ENCODE measurements at places on chromosomes 7 and 10.
A peak's percentile ranks its signal among the peaks of the same experiment; 100 is the strongest.

- no peak for DNase-seq
Measured at GRCh38 chr7:66953044-66953427, 32.0 kb downstream of the TMEM248 start.

- DNase-seq, result no peak
Measured at GRCh38 chr10:74963549-74963948, 137.1 kb downstream of the KAT6B start.

DNA sequence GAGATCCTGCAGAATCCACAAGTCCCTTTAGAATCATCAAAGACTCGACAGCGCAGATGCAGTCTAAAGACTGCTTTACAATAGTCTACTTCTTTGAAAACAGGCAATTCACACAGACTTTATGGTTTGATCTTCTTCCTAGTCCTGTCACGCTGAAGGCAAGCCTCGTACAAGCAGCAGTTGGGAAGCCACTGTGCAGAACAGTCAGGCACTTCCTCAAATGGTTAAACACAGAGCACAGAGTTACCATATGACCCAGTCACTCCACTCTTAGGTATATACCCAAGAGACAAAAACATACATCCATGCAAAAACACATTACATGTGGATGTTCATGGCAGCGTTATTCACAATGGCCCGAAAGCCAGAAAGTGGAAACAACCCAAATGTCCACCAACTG lies 41.4 kb downstream of the LRRC20 start:
- no peak for DNase-seq

DNA sequence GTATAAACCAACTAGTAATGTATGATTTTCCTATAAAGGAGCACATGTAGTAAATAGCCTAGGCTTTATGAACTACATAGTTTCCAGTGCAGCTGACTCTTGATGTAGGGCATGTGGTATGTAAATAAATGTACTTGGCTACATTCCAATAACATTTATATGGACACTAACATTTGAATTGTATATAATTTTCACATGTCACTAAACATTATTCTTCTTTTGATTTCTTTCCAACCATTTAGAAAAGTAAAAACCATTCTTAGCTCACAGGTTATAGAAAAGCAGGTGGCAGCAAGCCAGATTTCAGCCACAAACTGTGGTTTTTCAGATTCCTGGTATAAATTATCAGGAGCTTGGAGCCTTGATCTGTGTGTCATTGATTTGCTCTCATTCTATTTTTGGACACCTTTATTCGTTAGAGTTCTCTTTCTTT lies 1182.0 kb downstream of the CNTNAP2 start:
- DNase-seq, result no peak

DNA sequence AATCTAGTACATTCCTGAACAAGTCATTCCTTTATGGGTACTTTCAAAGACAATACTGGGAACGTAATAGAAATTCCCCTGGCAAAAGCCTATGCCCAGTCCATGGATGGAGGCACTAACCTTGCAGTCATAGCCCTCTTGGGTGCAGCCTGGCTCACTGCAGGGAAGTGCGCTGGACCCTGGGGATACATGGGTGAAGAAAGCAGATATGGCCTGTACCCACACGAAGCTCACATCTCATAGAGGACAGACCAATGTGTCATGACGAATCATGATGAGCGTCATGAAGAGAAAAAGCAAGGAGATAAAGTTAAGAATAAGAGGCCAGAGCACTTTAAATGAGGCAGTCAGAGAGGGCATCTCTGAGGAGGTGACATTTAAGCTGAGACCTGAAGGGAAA lies 11.8 kb downstream of the PRLHR start:
- DNase-seq, result no peak

DNA sequence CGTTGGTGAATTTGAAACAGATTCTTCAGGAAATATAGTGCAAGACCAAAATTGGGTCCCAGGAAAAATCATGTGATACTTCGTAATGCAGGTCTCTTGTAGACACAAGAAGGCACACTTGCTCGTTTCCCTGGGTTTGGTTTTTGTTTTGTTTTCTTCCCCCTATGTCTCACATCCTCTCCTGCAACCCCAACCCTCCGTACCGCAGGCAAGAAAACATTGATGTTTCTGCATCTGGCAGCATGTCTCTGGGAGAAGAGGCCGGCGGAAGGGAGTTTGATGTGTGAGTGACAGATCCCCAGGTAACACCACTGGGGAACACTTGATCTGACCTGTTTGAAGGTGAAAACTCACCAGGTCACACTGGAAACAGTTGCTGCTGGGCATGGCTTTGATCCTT lies 718.5 kb downstream of the AUTS2 start:
- no peak for DNase-seq

DNA sequence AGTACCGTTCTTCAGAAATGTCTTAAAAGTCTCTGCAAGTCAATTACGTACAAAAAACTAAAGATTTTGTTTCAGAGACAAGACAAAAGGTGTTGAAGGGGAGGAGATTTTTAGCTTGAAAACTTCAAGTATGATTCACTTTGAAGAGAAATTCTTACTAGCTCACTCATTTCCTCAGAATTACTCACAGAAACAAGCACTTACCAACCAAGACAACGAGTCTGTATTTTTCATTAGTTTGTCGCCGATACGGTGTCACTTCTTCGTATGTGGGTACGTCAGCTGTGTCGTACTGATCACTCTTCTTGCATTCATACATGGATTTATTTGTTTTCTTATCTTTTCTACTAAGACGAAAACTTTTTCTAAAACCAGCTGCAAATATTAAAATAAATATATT lies 90.6 kb upstream of the ODAD2 start:
- DNase-seq, result no peak

DNA sequence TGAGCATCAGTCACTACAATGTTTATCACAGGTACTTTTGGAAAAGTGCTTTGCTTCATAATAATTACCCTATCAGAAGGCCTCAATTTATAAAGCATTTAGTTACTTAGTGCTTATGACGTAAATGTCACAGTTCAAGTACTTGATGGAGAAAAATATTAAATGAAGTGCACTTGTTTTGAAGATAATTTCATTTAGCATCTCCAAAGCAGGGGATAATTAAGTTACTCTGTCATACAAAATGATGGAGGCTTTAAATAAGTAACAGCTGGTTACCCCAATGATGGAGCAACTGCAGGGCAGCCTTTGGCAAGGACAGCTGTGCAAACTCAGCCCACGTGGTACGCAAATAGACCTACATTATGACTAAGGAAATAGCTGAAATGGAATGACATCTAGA lies 768.8 kb downstream of the GRM8 start:
- no peak for DNase-seq

DNA sequence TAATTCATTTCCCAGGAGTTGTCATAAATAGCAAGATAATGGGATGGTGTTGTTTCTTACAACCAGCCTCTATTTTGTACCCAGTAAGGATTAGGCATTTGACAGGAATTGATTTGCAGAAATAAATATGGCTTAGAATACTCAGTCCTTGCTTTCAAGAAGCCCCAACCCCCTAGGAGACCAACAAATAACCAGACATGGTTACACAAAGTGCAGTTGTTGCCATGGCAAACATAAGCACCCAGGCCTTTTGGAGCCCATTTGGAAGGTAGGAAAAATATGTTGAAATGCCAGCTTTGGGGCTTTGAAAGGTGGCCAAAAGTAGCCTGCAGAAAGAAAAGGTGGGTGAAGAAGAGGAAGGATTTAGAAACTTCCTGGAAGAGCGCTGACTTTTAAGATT lies 397.5 kb downstream of the CDC14C start:
- DNase-seq, result no peak

GRCh38 chr10:53479365-53479764 lies 706.8 kb upstream of the MBL2 start:
- no peak for DNase-seq

GRCh38 chr7:571718-572415 lies 52.2 kb upstream of the PDGFA start:
- no peak for DNase-seq

DNA sequence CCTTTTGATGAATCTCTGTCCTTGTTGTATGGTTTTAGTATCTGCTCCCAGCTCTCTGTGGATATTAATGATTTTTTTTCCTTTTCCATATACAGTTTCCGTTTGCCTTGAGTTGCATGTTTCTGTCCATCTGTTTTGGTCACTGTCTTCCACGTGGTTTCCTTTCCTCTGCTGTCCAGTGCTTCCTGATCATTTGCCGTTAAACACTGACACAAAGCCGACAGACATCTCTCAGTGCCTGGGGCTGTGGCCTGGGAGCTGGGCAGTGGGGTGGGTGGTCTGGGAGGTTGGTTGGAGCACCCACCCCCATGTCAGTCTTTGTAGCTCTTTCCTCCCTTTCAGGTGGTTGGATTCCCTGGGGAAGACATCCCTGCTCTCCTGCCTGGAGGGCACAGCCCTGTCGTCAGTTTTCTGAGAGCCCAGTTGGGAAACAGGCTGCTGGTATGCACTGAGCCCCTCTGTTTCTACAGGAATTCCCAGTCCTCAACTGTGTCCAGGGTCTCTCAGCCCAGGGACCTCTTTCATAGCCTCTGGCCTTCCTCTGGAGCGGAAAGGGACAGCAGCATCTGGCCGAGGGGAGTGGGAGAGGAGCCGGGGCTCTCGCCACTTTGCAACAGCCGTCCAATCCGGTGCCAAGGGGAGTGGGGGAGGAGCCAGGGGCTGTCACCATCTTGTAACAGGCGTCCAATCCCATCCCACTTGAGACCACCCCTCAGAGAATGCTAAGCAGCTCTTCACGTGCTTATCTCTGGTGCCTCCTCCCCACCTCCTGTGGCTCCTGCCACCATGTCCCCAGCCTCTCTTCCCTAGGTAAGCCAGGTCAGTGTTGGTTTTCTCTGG lies 26.7 kb upstream of the MKI67 start:
- DNase-seq, result no peak

DNA sequence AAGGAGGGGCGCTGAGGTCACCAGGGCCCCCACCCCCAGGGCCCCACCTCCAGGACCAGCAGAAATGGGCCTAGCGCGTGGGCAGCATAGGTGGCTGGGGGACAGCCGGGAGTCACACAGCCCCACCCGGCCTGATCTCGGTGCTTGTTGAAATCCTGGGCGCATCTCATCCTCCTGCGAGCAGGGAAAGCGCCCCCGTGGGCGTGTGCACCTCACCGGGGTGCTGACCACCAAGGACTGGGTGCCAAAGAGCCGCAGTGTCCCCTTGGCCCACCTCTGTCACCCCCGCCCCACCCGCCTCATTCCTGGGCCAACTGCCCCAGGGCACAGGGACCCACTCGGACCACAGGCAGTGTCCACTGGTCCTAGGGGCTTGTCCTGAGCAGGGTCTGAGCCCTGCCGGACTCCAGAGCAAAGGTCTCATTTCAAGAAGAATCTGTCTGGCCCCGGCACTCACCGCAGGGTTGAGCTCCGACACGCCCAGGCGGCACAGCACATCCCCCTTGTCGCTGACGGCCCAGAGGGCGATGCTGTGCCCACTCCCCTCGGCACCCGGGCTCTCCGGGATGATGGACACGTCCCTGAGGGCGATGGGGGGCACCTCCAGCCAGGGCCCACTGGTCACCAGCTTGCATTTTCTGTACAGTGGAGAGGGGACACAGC lies 11.4 kb downstream of the BHLHA15 start:
- DNase-seq, result peak; percentile 8

- DNase-seq, result no peak
Measured at GRCh38 chr10:32906595-32906994, 51.4 kb downstream of the ITGB1 start.

GRCh38 chr10:61795551-61795950 lies 105.9 kb upstream of the ARID5B start:
- DNase-seq, result no peak

DNA sequence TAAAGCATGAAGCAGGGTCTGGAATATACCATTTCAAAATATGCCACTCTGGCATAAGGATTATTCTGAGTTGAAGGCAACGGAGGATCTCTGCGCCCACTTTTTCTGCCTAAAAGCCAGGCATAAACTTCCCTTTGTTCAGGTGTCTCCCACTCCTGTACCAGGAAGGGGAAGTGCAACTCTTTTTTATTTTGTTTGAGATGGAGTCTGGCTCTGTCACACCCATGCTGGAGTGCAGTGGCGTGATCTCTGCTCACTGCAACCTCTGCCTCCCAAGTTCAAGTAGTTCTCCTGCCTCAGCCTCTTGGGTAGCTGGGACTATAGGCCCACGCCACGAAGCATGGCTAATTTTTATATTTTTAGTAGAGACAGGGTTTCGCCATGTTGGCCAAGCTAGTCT lies 18.2 kb downstream of the SVIL start:
- no peak for DNase-seq

DNA sequence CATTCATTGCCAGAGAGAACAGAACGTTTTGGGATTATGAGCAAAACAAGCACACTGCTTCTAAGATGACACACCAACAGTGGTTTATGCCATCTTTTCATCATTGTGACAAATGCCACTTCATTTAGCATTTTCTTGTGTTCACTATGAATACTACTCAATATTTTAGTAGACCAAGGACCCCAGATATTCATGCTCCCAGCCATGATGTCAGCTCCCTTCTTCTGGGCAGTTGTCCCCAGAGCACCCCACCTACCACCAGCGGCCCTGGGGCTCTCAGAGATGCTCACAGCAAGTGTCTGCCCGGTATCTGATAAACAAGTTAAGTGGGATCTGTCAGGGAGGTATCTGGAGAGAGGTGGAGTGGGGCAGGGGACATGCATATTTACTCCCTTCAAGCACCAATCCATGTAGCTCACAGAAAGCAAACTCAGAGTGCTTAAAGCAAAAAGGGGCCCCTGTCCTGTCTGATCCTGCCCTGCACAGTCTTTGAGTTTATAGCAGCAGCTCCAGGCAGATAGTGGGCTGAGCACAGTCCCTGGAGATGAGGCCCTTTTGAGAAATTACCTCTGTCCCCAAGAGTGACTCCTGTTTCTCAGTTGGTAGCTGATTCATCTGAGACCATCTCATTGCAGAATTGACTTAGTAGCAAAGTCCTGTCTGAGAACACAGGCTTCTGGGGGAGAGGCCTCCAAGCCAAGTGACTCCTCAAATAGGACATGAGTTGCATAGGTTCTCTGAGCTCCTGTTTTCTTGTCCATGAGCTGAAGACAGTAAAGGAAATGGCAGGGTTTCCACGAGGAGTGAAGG lies 281.8 kb upstream of the KLF6 start:
- no peak for DNase-seq

GRCh38 chr10:7345717-7346116 lies 65.1 kb downstream of the SFMBT2 start:
- no peak for DNase-seq

DNA sequence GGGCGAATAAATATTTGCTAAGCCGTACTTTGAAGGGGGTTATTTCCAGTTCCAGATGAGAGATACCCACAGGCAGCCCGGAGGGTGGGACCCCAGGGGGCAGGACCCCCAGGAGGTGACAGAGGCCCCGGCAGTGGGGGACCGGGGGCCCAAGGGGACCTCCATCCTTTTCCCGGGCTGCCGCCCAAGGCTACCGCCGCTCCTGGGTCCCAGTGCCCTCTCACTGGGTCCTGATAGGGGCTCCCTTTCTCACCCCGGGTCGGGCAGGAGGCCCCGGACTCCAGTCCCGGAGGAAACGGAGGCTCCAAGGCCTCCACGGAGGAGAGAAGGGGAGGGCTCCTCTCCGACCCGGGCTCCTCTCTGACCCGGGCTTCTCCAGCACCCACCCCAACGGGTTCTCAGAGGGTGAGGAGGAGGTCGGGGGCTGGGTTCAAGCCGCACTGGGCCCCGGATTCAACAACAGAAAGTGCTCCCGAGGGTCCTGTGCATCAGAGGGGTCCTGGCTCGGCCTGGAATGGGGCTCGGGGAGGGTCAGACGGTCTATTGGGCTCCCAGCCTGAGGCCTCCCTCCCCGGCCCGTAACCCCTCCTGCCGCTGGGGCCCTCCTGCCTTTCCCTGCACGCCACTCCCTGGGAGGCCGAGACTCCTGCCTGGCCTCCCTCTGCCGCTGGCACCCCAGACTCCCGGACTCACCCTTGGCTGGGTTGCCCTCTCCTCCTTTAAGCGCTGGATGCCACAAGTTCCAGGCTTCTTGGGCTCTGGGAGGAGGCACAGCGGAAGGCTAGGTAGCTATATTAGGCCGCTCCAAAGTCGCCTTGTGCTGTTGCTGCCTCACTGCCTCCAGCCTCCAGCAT lies 62.5 kb downstream of the ZNF37A start:
- no peak for DNase-seq
